NCI-H1417 treated with DMSO at 0.1 percent for 48 hours (cell line): ENCODE measurements at places on chromosomes 7 and 10.

DNA sequence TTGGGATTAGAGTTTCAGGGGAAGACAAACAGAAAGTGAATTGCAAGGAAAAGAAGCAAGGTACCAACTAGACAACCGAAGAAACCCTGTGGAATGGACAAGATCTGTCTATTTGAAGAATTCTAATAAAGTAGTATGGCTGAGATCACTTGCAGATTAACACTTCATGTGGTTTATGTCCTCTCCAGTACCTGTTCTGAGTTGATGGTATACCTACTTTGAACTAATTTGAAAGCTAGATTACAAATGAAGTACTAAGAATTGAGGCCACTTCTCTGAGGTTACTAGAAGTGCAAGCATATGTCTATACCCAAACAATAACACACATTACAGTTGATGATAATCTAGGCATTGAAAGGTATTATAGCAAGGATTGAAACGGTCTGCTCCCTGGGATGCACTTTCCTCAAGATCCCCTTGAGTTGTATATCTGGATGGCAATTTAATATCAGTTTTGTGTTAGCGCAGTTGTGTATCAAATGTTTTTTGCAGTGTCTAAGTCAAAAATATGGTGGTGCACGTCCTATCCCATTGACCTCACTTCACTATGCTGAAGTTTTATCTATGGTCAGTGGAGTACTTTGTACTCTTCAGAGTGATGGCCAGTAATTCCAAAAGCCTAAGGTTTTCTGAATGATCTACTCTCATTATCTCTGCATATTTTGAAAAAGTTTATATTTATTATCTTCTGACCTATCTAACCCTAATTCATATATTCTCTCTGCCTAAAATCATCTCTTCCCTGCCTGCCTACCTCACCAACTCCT is 25.9 kb downstream of the ZNF277 start:
- DNase-seq, result no peak

DNA sequence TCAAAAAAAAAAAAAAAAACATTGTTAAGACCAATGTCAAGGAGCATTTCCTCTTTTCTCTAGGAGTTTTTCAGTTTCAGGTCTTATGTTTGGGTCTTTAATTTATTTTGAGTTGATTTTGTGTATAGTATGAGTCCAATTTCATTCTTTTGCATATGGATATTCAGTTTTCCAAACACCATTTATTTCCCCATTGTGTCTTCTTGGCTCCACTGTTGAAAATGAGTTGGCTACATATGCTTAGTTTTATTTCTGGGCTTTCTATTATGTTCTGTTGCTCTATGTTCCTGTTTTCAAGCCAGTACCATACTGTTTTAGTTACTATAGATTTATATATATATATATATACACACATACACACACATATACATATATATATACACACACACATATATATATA is 736.6 kb upstream of the LRRTM3 start:
- DNase-seq, result no peak

GRCh38 chr10:129968853-129969183 is 4.7 kb upstream of the EBF3 start:
- no peak for DNase-seq

DNA sequence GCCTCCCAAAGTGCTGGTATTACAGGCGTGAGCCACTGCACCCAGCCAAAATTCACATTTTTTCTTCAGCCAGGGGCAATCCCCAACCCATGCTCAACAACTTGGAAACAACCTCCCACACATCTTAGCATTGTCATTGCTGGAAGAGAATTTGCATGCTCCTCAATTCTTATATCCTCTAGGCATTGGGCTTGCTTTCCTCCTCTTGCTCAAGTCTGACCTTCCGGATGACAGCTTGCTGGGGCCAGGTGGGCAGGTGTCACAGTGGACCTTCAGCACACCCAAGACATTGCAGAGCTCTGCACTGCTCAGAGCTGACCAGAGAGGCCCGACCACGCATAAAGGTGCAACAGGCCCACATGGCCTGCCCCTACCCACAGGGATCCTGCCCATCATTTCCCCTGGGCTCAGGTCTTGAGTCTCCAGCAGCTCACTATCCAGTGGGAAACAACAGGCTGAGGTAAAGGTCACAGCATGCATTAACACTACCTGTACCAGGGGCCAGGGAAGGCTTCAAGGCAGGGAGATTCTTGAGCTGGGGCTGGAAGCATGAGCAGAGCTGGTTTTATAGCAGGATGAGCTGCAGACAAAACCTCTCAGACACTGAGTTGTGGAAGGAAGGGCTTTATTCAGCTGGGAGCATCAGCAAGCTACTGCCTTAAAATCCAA is 6.8 kb upstream of the GPR15LG start:
- no peak for DNase-seq

DNA sequence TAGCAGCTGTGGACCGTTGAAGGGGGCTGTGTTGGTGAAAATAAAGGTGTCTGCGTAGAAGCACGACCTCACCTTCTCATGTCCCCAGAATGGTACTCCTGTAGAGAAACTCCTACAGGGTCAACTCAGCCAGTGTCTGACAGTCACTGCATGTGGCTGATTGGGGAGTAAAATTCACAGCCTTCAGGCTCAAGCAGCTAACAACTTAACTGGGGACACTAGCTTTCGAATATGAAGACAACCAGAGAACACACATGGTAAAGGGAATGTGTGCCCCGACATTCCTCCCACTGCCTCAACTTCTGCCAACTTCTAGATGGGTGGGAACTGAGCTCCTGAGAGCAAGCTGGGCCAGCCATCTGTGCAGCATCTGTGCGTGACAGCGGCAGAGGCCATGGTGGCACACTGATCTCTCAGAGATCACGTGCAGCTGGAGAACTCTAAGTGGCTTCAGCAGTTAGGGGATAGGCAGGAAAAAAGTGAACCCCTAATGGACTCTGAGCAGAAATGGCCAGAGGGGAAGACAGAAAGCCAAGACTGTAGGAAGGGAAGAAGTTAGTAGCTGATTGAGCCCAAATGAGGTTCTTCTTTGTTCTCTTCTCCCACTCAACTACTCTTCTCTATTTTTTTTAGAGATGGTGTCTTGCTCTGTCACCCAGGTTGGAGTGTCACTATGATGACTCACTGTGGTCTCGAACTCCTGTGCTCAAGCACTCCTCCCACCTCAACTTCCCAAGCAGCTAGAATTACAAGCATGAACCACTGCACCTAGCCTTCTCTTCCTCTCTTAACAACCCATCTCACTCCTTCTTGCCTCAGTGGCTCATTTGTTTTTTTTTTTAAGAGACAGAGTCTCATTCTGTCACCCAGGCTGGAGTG is 280.8 kb downstream of the ZEB1 start:
- DNase-seq, result no peak

DNA sequence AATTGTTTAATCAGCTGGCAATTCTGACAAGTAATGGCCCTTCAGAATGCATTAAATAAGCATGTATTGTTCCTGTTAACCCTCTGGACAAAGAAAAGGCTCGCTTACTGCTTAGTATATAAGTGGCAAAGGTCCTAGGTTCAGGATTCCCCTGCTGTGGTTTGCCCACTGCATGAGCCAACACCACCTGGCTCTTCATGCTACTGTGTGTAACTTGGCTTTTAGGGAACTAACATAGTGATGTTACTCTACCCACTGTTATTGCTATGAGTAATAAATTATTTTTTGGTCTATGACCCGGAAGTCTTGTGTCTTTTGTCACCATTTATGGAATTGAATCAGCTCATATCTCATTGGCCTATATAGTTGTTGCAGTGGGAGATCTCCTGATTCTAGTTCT is 791.7 kb upstream of the PHF14 start:
- peak; percentile 12 for DNase-seq

GRCh38 chr7:45564485-45564884 is 9.7 kb upstream of the ADCY1 start:
- DNase-seq, result no peak

DNA sequence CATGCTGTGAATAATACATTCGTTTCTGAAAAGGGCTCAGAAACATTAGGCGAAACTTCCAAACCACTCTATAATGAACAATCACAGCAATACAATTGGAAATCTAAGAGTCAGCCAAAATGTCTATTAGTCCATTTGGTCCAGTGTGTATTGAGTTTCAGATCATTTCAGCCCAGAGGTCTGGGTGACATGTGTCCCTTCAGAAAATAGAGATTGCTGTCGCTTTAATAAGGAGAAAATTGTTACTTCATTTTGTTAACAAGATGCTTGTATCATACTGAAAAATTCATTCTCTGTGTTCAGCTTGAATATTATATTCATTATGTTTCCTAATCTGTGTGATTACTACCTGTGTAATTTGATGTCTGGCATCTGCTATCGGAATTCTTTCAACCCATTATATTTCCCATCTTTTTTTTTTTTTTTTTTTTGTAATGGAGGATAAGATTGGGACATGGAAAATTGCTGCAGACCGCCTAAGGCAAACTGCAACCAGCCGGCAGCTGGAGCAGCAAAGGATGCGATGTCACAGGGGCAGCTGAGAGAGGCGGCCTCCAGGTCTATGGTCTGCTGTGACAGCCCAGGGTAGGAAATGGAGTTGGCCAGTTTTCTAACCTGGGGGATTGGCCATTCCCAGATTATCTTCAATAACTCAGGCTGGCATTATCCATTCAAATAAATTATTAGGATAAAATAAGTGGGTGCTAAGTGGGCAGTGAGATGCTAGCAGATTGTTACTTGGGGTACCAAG is 170.9 kb upstream of the NPVF start:
- no peak for DNase-seq

DNA sequence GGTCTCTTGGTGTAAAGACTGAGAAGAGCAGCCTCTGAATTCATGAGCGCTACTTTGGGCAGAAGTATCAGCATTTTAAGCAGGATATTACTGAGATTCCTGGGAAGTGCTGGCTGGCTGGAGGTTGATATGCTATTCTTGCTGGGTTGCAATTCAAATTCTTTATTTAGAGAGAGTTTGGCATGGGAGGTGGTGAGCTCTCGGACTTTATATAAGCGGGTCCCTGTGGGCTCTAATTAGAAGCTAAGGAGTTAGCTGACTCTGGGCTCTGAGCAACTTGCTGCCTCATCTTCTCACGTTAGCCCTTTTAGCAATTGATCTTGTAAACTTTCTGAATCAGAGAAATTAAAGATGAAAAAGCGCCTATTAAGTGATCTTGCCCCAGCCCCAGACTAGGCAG is 430.9 kb downstream of the SORCS3 start:
- DNase-seq, result no peak

GRCh38 chr7:100546129-100546925 is 7.3 kb downstream of the AGFG2 start:
- no peak for DNase-seq

DNA sequence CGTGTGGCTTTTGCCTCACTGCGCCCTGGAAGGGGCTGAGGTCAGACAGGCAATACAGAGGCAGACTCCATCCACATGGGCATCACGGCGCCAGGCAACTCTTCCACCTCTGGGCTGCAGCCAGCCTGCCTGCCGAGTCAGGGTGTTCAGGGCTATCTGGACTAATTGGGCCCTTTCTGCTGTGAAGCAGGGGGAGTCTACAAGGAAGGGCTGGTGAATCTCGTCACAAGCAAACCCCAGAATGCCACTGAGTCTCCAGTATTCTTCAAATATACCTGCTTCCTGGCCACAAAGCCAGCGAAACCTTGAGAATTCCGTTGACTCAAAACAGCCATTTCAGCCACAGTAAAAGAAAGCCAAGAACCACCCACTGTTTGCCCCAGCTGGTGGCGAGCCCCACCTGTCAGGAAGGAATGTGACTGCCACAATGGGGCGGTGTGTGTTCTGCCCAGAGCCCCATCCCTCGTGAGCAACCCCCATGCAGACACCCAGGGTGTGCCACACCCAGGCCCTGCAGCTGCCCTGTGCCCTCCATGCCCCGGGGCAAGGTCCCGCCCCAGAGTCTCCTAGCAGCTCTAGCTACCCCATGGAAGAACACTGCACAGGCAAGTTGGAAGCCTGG is 117.3 kb downstream of the FAM53B start:
- no peak for DNase-seq
